ENCODE measurements at places on chromosomes 1 and 21.

GRCh38 chr1:168408884-168409283, 128.2 kb downstream of the TBX19 start:
- peak; percentile 52 for DNase-seq

DNA sequence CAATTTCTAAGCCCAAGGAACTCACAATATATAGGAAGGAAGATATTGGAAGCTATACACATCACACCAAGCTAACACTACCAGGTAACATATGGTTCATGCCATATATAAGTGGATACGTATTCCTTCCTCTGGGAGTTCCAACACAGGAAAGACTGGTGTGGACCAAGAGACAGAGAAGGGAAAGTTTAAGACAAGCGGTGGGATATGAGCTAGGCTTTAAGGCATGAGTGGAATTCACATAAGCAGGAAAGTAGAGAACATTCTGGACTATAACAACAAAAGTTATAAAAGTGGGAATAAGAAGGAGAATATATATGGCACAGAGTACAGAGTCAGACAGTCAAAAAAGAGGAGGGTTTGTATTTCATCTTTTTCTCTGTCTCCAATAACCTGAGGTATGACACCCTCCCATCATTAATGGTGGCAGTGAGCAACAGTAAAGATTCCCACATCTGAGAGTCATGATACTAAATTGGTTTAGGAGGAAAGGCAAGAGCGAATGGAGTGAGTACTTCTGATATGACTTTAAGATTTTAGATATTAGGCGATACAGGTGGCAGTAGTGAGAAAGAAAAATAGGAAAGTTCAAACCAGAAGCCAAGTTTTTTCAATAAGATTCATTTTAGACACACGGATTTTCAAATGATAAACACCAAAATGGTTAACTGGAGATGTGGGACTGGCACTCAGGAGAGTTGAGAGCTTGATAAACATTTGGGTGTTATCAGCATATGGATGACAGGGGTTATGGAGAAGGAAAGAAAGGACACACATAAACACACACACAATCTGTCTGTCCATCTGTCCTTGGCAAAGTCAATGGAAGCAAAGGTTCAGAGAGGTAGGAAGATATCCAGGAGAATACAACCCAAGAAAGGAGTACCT, 87.4 kb upstream of the TTC39A start:
- no peak for DNase-seq

- DNase-seq = no peak
Measured at GRCh38 chr1:184350573-184350972, 36.3 kb upstream of the C1orf21 start.

DNA sequence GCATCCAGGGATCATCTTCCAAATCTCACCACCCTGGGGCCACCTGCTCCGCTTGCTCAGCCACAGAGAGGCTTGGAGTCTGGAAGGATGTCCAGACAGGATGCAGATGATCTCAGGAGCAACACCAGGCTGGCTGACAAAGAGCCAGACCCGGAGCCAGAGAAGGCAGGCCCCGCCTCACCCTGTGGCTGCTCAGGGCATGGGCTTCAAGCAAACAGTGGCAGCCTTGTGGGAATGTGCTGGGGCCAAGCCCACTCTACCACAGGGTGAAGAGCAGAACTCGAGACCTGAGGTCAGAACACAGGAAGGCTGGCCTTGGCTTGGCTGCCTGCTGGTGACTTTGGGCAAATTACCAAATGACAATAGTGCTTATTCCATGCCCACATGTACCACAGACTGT, 45.5 kb downstream of the MRPL37 start:
- DNase-seq = no peak

DNA sequence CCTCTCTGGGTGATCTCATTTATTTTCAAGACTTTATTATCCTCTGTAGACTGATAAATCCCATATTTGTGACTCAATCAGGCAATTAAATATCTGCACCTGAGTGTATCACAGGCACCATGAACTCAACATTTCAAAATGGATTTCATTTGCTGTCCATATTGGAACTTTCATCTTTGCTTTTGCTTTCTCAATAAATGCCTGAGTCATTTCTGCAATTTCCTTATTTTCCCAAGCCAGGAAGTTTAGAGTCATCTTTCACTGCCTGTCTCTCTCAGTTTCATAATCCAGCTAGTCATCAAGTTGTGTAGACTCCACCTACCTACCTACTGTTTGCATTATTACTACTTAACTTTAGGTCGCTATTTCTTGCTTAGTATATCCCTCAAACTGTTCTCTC, 540.9 kb downstream of the LMO4 start:
- no peak for DNase-seq

- no peak for DNase-seq
Measured at GRCh38 chr21:32645261-32646182, 33.3 kb upstream of the CFAP298 start.

- no peak for DNase-seq
Measured at GRCh38 chr1:207841901-207842300, 69.0 kb downstream of the CD34 start.

GRCh38 chr1:94014635-94015488, 105.6 kb upstream of the GCLM start:
- no peak for DNase-seq

GRCh38 chr1:182279724-182280503, 111.7 kb downstream of the GLUL start:
- no peak for DNase-seq

DNA sequence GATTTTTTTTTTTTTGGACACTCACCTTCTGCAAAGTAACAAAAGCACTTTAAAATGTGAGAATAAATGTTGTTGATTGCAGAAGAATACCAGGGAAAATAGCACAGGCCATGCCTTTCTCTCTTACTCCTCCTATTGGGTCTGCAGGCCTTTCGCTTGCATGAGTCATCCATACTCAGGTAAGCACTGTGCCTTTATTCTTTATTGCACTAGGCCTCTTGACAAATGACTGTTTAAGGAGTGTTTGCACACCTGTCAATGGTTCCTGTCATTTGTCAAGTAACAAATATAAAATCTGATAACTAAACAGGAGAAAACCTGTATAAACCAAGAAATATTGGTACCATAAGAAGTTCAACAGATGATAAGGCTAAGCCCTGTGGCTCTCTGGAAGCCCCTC, 106.5 kb downstream of the RGS7 start:
- DNase-seq = no peak

GRCh38 chr1:240763771-240764170, 151.8 kb upstream of the GREM2 start:
- no peak for DNase-seq

DNA sequence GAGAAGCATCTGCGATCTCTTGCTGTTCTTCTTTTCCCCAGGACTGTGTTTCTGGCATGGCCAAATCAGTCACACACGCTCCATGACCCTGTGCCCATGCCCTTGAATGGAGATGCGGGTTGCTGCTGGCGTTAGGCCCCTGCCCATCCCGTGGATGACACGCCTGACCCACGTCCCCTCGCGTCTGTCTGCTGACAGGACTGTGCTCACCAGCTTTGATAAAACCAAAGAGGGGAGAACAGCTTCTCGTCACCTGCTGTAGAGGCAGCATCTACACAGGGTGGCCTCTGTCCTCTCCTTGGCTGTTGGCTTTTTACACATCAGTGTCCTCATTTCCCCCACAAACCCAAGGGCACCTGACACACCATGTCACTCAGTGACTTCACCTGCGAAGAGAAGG, 6.9 kb downstream of the MT1HL1 start:
- DNase-seq = no peak

DNA sequence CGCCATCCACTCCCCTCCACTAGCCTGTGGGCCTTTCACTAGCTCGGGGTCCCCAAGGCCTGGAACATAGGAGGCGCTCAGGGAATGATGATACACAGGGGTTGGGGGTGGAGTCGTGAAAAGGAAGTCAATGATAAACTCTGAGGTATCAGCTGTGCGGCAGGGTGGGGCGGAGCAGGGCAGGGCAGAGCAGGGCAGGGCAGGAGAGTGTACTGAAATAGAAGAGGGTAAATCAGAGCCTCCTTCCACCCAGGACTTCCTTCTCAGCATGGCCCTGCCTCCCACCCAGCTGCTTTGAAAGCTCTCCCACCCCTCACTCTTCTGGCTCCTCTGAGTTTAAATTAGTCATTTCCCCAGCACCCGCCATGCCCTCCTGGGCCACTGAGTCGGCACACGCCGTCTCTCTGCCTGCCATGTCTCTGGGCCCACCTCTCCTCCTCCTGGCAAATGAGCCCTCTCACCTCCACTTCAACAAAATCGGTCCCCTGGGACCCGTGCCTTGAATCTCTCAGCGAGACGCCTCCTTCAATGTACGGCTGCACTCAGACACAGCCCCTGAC, 16.9 kb downstream of the CAPZB start:
- peak; percentile 62 for DNase-seq

DNA sequence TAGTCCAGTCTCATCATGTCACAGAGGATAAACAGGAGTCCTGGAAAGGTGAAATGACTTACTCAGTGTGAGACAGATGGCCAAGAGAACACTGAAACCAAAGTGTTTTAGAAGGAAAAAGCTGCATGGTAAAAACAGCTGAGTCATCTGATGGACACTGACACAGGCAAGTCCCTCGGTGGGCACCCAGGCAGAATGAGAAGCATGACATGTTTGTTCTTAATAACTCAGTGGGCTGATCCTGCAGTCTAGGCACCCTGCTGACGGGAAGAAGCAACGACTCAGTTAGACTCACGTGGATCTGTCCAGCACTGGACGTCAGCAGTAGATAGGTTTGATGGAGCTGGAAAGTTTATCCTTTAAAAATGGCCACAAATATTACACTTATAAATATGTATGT, 116.9 kb downstream of the RGS7 start:
- no peak for DNase-seq

GRCh38 chr1:205785446-205785845, 10.2 kb upstream of the RAB29 start:
- DNase-seq = no peak

DNA sequence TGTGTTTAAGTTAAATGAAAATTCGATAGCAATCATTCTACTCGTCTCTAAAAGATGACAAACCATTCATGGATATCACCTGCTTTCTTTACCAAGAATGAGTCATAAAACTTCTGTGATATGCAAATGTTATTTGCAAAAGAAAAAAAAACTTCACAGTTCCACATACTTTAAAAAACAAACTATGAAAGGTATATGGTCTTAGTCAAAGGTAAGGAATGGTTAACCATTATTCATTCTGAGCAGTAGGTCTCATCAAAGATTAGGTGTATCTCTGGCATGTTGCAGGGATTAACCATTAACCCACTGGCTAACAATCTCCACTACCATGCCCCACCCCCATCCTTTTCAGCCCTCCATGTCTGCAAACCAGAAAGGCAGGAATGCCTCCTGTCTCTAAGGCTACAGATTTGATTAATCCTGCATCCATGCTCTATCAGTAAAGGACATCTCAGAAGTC, 44.4 kb downstream of the PTPN14 start:
- no peak for DNase-seq

DNA sequence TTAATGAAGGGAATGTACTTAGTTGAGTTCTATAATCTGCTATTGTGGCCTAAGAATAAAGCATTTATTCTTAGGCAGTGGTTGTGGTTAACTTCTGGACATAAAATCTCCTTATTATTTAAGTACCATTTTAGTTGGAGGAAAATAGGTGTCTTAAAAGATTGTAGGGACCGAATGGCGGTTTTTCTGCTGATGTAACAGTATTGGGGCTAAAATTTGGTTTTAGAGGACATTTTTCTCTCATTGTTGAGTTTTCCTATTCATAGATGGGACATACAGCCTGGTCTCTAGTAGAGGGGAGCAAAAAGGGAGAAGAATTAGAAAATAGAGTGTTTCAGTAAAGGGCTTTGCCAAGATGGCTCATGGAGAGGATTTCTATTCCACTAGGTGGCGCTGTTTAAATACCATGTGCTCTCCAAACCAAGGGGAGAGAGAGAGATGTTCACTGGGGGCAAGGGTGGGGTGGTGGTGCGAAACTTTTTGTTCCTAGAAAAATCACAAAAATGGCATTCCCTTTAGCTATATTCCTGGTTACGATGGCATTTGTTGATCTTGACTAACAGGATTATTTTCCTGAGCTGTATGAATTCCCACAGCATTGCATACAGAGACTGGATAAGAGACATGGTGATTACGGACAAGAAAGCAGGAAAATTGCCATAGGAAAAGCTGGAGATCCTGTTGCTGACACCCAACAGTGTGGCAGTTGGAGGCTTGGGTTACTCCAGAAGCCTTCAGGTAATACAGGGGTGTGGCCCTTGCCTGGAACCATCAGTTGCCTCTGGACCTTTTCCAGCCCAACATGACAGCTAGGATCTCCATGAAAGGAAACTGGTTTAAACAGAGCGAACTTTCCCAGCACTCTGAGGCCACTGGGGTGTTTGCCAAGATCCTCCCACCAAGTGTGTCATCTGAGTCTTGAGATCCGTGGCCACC, 18.2 kb upstream of the FCGR2A start:
- DNase-seq = peak; percentile 2

DNA sequence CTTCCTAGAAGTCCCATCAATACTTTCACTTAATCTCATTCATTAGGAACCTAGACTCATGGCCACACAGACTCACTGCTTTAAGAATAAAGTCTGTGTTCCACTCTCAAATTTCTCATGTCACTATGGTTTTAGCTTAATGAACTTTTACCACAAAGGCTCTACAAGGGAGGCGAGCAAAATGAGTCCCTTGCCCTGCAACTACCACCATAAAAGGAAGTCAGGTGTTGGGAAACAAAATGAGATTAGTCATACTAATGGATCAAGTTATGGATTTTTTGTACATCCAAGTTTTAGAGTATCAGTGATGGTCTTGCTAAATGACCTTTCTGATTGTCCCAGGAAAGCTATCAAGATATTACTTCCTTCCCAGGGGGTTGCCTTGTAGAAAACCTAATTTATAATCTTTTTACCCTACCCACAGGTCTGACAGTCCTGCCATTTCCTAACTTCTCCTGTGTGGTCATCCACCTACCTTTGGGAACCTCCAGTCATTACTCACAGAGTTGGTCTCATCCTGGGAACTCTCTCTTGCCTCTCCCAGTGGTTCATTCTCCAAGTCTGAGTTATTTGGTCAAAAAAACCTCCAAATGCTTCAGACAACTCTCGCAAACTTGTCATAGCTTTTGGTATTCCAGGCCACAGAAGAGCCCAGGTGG, 51.8 kb upstream of the SLC16A1 start:
- no peak for DNase-seq

DNA sequence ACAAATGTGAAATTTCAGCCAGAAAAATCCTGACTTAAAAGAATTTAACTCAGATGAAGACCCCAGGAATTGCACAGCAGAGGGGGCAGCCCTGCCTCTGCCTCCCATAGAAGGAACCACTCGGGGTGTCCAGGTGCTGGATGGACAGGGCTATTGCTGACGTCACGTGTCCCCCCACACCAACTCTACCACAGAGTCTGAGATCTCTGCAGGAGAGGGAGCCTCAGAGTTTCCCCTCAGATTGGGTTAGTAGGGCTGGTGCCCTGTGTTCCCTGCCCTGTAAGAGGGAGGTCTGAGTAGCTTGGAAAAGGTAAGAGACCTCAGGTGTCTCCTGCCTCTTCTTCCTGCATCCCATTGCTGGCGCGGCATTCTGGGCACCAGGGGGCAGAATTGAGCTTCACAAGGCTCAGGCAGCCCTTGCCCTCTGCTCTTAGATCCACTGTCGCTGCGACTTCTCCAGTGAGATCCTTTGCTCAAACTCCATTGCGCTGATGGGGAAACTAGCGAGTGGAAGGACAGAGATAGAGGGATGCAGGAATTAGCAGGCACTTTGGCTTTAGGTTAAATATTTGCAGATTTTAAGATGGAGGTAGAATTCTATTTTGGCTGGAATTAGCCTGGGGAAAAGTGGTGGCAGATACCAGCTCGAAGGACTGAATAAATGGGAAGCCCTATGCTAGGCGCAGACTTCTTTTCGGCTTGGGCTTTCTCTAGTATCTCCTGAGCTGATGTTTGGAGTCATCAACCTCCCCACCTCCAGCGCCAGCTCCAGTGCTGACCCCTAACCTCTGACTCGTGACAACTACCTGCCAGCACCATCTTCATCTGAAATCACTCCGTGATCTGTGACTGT, 42.8 kb upstream of the DMBX1 start:
- DNase-seq = peak; percentile 88

- no peak for DNase-seq
Measured at GRCh38 chr1:48789903-48790302, 13.2 kb upstream of the BEND5 start.
